ENCODE measurements at places on chromosomes 12 and 14.

DNA sequence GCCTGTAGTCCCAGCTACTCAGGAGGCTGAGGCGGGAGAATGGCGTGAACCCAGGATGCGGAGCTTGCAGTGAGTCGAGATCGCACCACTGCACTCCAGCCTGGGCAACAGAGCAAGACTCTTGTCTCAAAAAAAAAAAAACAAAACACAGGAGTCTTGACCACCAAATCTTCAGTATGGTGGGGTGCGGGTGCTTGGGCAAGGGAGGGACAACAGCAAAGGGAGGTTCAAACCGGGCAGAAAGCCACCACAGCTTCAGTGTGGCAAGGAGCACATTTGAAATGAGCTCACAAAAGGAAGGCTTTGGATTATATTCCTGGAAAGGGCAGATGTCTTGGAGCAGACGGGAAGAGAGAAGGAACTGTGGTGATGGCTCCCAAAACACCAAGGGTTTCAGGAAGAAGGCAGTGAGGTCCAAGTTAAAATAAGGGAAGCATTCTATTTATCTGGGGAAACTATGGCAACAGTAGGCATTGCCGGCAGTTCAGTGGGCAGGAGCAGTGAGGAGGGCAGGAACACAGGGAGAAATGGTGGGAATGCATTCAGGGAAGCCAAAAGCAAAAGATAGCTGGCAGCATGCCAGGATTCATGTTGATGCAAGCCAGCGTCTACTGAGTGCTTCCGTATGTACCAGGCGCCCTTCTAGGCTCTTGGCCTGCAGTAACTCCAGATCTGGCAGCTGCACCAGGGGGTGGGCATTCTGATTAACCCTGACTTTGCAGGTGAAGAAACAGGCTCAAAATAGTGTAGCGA is 51.0 kb upstream of the SRSF5 start:
- no peak for DNase-seq

GRCh38 chr12:49368240-49368600 is 958 bp downstream of the SPATS2 start:
- DNase-seq, result no peak

DNA sequence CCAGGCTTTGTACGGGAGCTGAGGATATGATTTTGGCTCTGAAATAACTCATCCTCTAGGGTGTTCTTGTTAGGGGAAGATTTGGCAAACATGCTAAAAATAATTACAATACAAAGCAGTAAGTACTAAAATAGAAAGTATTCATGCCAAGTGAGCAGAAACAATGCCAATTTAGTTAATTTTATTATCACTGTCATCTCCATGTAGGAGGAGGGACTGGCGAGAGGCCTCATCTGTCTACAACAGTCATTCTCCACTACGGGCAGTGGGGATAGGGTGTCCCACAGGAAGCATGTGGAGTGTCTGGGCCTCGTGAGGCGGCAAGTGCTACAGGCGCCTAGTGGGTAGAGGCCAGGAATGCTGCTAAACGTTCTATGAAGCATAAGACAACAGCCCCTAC is 3.3 kb downstream of the ISM2 start:
- no peak for DNase-seq

GRCh38 chr12:29053567-29053966 is 95.5 kb upstream of the FAR2 start:
- no peak for DNase-seq

DNA sequence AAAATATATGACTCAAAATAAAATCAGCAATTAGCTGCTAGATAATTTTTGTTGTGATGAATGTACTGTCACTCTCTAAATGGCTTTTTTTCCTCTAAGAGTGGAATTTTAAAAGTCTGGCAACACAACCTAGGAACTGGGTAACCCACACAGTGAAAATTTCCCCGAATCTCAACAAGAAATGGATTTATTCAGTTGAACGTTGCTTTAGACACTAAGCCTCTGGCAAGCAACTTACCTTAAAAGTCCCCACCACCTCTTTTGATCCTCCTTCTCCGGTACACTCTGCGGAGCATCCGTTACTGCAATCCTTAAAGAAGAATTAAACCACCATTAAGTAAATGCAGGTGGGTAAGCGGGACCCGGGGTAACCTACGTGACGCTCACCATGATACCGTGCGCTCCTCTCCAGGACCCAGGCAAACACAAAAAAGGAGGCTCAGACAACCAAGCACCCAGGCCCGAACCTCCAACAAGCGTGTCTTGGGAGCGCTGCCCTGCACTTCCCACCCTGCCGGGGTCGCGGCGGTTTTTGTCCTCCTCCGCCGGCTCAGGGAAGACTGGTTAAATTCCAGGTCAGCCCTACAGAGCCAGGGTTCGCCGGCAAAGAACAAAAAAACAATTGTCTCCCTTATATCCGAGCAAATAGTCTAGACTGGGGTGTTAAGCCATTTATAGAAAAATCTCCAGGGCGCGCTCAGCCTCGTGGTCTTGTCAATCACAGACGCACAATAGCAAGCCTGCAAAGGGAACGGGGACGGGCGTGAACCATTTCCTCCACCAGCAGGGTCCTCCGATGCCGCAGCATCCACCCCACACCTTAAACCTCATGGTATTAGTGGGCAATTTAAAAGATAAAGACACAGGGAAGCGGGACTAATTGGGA is 47.1 kb downstream of the BCAT1 start:
- no peak for DNase-seq

GRCh38 chr12:132360906-132361777 is 31.8 kb upstream of the GALNT9 start:
- no peak for DNase-seq

DNA sequence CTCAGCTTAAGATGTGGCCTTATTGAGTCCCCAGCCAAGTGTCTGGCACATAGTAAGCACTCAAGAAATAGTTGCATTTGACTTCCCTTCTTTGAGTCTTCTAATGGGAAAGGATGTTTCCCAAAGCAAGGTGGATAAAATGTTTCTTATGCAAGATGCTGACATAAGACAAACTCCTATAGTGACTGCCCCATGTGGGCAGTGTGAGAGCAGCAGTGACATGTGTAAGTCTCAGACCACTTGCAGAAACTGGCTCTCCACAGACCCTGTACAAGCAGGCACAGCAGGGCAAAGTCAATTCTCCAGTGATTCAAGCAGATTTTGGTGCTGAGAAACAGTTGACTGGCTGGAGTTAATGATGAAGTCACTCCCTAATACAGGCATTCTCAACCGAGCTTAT is 255.3 kb downstream of the ANO2 start:
- no peak for DNase-seq

DNA sequence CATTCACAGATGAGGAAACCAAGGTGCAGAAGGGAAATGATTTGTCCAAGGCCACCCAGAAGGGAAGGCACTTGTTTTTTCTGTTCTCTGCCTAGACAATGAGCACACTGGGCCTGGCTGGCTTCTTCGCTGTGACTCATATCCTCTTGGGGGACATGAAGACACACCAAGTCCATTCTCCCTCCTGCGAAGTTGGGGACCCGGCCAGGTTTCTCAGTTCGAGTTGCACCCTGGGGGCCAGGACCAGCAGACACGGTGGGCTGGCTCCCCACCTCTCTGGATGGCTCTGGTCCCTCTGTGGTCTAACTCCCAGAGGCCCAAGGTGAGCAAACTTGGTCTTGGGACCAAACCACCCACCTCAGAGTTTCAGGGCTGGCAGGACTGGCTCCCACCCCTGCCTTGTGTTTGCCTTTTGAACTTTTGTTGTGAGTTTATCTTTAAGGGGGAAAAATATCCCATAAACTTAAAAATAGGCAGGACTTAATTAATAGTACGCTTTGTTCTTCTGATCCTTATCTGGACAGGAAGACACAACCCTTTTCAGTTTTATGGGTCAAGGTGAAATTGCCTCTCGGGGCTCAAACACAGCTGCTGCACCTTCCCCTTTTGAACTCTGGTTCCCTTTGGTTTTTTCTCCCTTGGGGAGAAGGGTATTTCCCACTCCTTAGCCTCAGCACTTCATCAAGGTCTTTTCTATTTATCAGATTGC is 9.0 kb upstream of the MLEC start:
- DNase-seq, result no peak

DNA sequence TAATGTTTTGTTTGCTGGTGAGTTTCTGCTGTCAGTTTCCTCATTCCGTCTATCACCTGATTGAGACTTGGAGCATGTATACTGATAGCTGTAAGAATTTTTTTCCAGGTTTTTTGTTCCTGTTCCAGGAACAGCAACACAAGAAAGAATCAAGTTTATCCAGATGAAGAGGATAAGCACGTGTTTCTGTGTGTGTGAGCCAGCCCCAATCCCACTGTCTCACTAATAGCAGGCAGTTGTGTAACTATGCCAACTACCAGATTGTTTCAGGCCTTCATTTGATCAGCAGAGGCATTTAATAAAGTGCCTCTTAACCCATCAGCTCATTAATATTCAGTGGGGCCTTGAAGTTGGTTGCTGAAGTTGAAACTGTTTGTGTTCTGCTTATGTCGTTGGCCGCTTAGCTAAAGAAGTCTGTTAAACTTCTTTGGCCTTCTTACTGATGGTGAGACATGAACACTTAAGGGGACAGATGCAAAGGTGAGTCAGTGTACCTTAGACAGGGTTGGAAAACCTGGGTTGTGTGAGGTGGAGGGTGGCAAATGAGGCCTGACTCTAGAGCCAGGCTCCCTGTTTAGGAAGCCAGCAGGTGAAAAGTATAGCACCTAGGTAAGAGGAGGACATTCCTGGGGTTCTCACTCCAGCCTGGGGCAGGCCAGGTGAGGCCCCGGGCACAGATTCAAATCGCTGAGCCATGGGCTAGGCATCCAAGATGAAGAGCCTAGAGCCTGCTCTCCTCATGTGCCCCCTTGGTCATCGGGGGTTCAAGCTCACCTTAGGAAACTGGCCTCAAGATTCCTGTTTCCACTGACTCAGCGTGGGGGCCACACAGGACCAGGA is 3.7 kb downstream of the ANKRD13A start:
- no peak for DNase-seq

- DNase-seq, result peak; percentile 44
Measured at GRCh38 chr14:103521438-103521950, 1.1 kb downstream of the CKB start.

DNA sequence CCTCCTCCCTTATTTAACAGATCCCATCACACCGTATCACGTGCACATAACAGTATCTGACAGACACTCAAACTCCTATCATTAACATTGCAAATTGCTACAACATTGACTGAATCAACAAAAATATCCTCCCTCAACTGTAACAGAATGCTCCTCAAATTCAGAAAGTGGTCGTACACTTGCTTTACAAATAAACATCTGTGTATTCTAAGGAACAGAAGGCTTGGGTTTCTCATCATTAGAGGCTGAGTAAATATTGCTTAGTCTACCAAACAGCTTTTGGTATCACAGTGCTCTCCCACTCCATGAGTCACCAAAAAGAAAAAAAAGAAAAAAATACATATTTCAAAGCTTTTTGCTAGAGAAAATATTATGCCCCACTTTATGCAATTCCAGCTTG is 23.9 kb downstream of the FERMT2 start:
- no peak for DNase-seq

GRCh38 chr12:121048442-121048841 is 9.4 kb upstream of the OASL start:
- no peak for DNase-seq

GRCh38 chr14:21090940-21091663 is 7.4 kb downstream of the ZNF219 start:
- no peak for DNase-seq

GRCh38 chr12:52910248-52910883 is 5.5 kb upstream of the KRT8 start:
- no peak for DNase-seq

DNA sequence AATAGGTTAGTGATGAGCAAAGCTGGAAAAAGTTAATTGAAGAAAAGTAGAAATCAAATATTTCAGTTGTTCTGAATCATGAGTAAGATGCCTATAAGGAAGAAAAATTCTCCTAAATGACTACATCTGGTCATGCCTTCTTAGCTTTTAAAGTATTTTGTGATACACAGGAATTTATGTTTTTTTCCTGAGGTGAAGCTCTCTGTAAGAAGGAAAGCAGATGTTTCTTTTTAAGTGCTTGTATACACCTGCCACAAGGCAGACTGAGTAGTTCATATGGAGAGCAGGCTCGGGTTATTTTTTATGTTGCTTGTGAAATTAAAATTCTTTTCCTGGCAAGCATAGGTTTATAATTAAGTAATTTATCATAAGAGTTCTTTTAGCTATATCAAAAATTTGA is 275.2 kb downstream of the RAD51B start:
- no peak for DNase-seq

GRCh38 chr14:73752297-73752992 is 38.3 kb upstream of the PNMA1 start:
- peak; percentile 70 for DNase-seq

GRCh38 chr14:105204206-105204930 is 23.3 kb upstream of the NUDT14 start:
- no peak for DNase-seq

DNA sequence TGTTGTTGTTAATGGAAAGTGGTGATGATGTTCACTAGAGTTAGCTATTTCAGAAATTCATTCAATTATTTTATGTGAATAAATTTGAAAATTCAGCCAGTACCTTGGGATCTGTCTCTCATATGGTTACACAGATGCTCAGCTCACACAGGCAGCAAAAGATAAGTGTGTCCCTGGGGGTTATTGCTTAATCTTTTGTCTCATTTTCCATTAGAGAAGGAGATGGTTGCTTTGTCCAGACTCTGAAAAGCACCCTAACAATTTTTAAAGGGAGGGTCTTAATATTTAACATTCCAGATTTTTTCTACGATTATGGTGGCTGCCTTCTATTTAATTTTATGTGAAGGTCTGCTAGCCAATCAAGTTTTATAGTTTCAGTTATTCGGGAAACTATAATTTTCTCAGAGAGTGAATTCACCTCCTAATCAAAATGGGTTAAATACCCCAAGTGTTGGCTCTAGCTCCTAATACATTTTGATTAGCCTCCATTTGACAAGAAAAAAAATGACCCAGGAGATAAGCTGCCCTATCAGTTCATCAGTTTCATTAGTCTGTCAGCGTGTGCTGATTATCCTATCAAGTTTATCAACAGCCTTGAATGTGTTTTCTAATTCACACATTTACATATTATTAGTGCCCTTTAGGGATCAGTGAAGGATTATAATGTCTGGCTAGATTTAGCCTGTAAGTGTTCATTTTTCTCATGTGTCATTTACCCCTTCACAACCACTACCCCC is 282.1 kb downstream of the TMTC2 start:
- DNase-seq, result no peak

All from hematopoietic multipotent progenitor cell treated with erythropoietin and hydrocortisone succinate and interleukin-3 and kit ligand, for 8 days (in vitro differentiated cells).